ENCODE measurements at places on chromosomes 1 and 21. TPM values are rescaled to one million over a fixed set of nuclear protein-coding genes. Genes with fewer than 3 reads are reported as not detected.

TEX35 gene
- total RNA-seq = not detected

MFAP2 gene
- 20.3 TPM for total RNA-seq

ATP1A4 gene
- total RNA-seq = not detected

ELAVL4 gene
- not detected for total RNA-seq

C1orf141 gene
- total RNA-seq = not detected

ETV3L gene
- not detected for total RNA-seq

WNT3A gene
- total RNA-seq = not detected

ST6GALNAC5 gene
- 1.0 TPM for total RNA-seq

GSTM3 gene
- 111 TPM for total RNA-seq

PCNX2 gene
- 43.5 TPM for total RNA-seq

TNFRSF14 gene
- 20.2 TPM for total RNA-seq

S100A16 gene
- 138 TPM for total RNA-seq

OVAAL gene
- not detected for total RNA-seq

Data from articular chondrocyte of knee joint (primary cell).